ENCODE measurements at places on chromosomes 5 and 9.

GRCh38 chr5:164573397-164573796 is 1068.0 kb downstream of the MAT2B start:
- DNase-seq: no peak

GRCh38 chr5:10441992-10442435 is 335 bp downstream of the ROPN1L start:
- no peak for DNase-seq

- DNase-seq: no peak
These were observed 240.3 kb downstream of the FANCC start for GRCh38 chr9:95077053-95077765.

DNA sequence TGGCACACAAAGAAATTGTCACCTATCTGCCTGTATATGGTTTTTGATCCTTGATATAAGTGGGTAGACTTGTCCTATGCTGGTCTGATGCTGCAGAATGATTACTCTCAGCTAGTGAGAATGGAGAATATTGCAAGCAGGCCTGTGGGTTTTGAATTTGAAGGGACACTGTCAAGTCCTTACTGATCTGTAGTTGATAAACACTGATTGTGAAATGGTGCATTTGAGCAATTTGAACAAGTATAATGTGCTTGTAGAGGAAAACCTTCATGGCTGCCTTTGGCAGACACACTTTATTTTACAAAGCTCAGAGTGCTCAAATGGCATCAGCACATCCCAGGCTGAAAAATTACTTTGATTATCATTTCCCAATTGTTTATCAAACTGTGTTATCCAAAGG is 9.3 kb downstream of the ENTREP1 start:
- no peak for DNase-seq

DNA sequence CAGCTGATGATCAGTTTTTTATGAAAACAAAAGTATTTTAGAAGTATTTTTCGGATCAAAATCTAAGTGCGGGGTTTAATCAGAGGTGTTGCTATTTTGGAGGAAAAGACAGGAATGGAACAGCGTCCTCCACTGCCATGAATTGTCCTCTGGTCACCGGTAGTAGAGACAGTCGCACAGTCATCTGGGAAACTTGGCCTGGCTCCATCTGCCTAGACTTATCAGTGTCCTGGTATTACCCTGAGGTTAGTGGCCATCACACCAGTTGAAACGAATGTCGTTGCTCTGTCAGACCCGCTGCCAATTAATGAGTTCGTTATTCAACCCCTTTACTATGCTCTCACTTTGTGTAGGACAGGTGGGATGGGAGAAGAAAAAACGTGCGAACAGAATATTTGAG is 8.2 kb downstream of the TLX3 start:
- DNase-seq: no peak

GRCh38 chr9:126915846-126916543 is 1.4 kb downstream of the RALGPS1 start:
- no peak for DNase-seq

GRCh38 chr5:102153003-102153759 is 142.9 kb downstream of the SLCO4C1 start:
- DNase-seq: peak; percentile 61

- no peak for DNase-seq
These were observed 421.4 kb upstream of the DAB2 start for GRCh38 chr5:39846144-39846543.

GRCh38 chr5:83513081-83513480 is 41.5 kb downstream of the VCAN start:
- no peak for DNase-seq

DNA sequence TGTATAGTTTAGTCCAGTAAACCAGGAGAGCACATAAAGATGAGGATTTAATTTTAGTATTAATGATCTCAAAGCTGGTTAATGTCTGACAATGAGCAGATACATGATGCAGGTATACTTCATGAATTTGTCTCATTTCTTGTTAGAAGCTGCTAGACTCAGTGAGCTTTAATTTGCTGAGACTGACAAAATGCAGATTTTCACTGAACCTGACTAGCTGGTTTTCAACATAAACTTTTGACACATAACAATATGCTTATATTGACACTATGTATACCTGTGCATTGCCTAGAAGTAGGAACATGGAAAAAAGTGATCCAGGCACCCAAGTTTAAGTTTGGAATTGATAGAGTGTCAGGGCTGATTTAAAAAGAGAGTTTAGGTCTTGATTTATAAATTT is 10.8 kb downstream of the UBLCP1 start:
- DNase-seq: no peak

- DNase-seq: no peak
These were observed 50.2 kb upstream of the ZFAND5 start for GRCh38 chr9:72415163-72415562.

GRCh38 chr5:134995850-134996402 is 28.2 kb downstream of the CATSPER3 start:
- no peak for DNase-seq

- no peak for DNase-seq
These were observed 1026.9 kb downstream of the PTPRD start for GRCh38 chr9:9585920-9586319.

Data from NCI-H510A treated with DMSO at 0.1 percent for 48 hours (cell line).